Foreskin keratinocyte (primary cell): ENCODE measurements at places on chromosomes 16 and 17. TPM values are rescaled to one million over a fixed set of nuclear protein-coding genes. Genes with fewer than 3 reads are reported as not detected.

SCO1 gene
- 33.0 and 36.9 TPM in 2 replicates for total RNA-seq

CLDN9 gene
- not detected in 2 replicates for total RNA-seq

FLCN gene
- 16.6 and 17.3 TPM in 2 replicates for total RNA-seq

CA5A gene
- not detected in 2 replicates for total RNA-seq

GRCh38 chr16:49651996-49652395 is 203.9 kb downstream of the ZNF423 start:
- no peak for DNase-seq

DNA sequence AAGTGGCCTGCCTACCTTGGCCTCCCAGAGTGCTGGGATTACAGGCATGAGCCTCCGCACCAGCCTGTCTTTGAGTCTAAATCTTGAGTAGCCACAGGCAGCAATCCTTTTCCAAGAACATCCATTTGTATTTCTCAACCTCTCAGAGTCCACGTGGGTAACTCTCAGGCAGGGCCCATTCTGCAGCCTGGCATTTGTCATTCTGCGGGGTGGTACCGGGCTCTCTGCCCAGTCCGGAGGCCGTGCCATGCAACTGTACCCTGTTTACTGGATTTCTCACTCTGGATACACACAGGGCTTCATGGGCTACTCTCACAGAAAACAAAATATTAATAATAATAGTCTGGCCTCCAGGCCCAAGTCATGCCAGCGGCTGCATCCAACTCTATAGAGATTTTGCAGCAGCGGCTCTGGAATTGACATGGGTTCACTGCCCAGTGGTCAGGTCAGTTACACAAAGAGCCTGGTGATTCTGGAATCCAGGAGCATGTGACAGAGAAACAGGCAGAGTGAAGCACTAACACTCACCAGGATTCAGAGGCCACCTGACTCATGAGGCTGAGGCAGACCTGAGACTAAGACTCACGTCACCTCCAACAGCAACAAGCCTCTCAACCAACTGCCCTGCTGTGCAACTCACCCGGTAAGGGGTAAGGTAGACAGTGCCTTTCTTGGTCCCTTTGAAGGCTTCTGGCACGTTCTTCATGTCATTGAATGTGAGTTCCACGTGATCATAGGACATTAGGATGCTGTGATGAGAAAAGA is 4.0 kb downstream of the WBP2 start:
- no peak for DNase-seq

DNA sequence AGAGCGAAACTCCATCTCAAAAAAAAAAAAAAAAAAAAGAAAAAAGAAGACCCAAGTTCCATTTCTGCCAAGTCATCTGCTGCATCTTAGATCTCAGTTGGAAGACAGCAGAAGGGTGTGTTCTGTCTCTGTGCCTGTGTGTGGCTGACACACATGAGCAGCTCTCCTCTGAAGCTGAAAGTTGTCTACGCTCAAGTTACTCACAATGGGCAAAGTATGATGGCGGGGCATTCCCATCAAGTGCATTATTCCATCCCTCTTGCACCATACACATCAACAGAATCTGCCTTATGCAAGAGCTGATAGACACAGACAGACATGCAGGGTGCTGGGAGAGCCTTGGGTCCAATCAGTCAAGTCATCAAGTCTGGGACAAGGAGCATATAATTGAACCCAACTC is 402.2 kb downstream of the XYLT1 start:
- DNase-seq = no peak

DNA sequence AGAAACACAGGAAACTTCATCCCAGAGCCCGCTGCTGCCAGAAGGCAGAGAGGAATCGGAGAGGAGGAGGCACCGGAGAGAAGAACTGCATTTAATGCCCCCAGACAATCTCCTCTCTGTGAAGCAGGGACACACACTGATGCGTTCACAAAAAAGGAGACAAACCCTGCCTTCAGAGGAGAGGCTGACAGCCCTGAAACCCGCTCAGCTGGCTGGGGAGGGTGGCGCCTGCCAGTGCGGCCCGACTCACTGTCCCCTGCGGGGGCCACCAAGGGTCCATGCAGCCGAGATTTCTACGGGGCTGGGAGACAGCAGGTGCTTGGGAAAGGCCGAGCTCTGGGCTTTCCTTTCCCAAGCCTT is 21.9 kb upstream of the CACNG1 start:
- no peak for DNase-seq

GRCh38 chr17:74250324-74250995 is 23.6 kb upstream of the DNAI2 start:
- DNase-seq = no peak

- no peak for DNase-seq
These were observed 23.5 kb upstream of the TOB1 start for GRCh38 chr17:50889528-50890118.

DNA sequence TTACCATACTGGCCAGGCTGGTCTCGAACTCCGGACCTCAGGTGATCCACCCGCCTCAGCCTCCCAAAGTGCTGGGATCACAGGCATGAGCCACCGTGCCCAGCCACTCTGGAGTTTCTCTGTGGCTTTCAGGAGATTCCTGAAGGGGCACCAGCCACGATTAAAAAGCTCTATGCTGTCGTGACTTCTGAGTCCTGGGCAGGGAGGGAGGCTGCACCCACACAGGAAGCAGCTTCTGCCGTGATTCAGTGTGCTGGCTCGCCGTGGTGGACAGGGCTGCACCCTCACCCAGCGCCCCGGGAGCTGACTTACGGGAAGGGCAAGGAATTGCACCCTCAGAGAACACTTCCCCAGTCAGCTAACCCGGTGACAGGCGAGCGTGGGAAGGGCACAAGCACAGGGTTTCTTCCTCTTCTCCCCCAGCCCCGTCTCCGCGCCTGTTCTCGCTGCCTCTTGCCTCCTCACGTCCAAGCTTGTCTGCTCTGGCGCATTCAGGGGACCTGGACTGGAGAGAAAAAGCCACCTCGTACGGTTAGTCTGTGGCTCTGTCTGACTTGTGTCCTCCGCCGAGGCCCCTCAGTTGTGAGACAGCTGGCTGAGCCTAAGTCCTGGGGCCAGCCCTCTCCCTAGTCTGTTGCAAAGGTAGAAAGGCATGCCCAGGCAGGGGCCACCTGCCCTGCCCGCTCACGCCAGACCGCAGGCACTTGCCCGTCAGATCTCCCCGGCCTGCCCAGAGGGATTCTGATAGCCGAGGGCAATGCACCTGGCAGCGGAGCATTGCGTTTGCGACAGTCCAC is 145.0 kb downstream of the SEC14L1 start:
- peak; percentile 92 for DNase-seq

- DNase-seq = no peak
These were observed 195.5 kb upstream of the CCL2 start for GRCh38 chr17:34059423-34060220.

GRCh38 chr16:55569025-55569424 is 2.5 kb downstream of the CAPNS2 start:
- DNase-seq = peak; percentile 32

DNA sequence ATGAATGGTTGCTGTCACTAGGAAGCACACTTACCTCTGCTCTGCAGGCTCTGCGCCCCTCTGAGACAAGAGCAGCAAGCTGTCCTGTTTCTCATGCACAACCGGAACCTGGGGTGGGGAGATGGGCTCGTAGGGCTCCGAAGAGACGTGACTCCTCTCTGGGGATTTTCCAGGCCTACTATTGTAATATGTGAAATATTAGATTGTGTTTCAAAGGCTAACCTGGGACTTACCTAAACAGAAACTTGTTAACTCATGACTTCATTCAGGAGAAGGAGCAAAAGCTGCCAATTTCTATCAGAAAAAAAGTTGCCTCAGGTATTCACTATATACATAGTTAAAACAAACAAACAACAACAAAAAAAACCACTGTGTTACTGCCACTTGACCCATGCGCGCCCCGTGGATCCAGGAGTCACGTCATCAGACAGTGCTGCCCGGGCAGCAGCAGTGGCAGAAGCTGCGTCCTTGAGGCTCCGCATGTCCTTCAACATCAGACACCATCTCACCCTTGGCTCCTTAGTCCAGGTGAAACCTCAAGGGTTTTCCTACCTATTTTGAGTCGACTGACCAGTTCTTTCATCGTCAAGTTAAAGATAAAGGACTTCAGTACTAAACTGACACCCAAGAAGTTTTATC is 49.3 kb downstream of the TTC19 start:
- no peak for DNase-seq

GRCh38 chr17:57876866-57877237 is 27.0 kb upstream of the MRPS23 start:
- DNase-seq = no peak

DNA sequence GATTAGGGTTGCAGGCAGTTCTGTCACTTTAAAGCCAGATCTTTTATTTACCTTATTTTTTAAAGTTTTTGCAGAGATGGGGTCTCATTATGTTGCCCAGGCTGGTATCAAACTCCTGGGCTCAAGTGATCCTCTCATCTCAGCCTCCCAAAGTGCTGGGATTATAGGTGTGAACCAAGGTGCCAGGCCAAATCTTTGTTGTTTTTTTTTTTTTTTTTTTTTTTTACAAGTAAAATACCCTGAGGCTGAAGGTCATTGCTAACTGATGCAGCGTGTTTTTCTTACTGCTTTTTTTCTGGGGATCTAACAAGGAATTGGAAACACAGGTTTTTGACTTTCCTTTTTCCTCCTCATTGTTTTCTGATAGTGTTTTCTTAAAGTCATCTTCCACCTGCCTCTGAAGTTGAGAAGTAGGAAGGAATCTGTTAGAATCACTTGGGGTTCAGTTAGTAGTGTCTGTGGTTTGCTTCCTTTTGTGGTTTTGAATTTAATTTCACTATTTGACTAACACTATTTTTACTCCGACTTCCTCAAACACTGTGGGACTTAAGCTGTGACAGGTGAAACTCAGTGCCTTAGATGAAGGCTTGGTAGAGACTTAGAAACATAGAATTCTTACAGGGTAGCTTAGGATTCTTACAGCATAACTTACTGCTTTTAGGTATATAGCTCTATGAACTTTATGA is 22.2 kb downstream of the CLTC start:
- DNase-seq = no peak

DNA sequence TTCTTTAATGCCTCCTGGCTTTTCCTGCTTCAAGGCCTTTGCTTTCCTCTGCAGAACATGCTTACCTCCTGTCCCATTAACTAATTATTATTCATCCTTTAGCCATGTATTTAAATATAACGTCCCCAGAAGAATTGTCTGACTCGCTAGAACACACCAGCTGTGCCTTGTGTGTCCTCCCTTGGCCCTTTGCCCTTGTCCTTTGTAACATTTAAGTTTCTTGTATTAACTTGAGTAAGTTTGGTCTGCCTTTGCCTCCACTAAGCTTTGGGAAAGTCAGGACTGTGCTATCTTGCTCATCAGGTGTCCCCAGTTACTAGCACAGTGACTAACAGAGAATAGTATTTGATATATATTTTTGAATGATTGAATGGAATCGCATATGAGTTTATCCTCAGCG is 29.6 kb upstream of the ABCA9 start:
- DNase-seq = no peak

- DNase-seq = no peak
These were observed 1.6 kb upstream of the KCNJ12 start for GRCh38 chr17:21374441-21375161.

DNA sequence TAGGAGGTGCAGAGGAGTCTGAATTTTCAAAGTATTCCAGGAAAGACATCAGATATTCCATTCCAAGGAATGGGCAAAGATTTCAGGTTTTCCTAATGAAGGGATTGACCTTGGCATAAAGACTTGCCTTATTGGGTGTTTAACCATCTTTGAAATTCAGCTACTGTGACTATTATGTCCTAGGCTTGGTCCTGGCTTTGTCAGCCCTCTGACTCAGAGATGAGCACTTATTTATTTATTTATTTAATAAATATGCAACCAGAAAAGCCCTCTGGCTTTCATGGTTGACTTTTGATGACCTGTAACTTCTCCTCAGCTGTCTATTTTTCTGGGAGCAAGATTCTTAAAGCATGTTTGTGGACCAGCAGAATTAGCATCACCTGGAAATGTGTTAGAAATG is 455.1 kb downstream of the KIF2B start:
- DNase-seq = no peak

DNA sequence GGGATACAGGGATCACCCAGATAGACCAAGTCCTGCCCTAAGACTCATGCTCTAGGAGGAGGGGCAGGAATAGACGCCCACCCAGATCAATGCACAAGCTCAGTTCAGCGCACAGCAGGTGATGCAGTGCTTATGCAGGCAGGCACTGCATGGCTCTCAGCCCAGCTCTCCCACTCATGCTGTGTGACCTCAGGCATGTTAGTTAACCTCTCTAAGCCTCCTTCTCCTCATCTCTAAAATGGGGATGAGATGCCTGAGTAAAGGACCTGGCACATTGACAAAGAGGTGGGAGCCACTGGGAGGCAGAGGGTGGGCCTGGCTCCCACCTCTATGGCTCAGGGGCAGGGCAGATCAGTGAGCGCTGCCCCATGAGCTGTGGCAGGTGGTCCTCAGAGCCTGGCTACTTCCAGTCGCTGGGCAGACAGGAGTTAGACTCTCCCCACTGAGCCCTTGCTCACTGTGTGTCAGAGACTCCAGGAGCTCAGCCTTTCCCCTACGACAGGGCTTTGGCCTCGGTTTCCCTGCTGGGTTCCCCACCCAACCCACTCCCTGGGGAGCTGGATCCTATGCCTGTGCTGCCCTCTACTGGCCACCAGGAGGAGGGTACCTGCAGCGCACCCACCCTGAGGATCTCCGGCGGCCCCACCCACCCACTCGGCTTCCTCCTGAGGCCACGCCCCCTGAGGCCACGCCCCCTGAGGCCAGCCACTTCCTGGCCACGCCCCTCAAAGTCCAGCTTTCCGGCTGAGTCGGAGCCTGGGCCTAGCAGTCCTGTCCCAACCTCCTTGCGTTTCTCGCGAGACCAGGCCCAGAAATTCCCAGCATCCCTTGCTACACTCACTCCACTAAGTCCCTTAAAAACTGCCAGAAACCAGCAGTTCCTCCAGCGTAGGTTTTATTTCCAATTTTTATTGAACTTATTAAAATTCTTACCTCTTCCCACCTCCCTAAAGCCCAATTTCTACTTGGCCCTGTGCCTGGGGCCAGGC is 196.1 kb downstream of the GSG1L start:
- DNase-seq = peak; percentile 17

- no peak for DNase-seq
These were observed 135.7 kb upstream of the NLRP1 start for GRCh38 chr17:5719976-5720375.

DNA sequence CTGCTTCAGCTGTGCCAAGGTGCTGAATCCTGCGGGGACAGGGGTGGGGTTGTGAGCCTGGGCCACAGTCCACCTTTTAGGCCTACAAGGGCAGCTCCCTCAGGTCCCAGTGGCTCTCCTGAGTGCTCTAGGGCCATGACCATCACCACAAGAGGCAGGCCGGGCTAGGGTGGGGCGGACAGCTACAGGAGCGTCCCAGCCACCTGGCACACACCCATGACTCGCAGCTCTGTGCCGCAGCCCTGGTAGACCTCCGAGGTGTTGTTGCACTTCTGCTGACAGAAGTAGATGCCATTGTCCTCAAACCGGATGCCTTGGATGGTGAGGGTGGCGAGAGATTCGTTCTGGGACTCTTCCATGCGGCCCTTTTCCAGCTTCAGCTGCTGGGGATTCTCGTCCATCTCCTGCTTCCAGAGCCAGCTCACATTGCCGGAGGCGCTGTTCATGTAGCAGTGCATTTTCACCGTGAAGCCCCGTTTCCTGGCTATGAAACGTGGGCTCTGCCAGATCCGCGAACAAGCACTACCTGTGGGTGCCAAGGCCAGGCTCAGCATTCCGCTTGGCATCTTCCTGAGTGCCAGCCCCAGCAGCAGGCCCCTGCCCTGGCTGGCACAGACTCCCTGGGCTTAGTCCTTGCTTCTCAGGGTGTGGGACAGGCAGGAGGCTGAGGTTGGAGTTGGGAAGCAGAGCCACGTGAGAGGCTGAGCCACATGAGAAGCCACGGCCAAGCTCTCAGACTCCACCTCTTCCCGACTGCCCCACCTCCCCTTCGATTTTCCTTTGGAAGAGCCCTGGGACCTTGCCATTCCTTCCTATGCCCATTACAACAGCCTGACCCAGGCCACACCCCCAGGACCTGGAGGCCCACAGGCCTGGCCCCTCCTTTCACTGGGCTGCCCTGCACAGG is 2.0 kb downstream of the CD79B start:
- peak; percentile 20 for DNase-seq
